ENCODE measurements at places on chromosomes 12 and 14. TPM values are rescaled to one million over a fixed set of nuclear protein-coding genes. Genes with fewer than 3 reads are reported as not detected.

CEBPE gene
- total RNA-seq: 1.8 TPM

HRK gene
- not detected for total RNA-seq

CLEC1B gene
- not detected for total RNA-seq

COX8C gene
- total RNA-seq: not detected

AGAP2 gene
- 71.6 TPM for total RNA-seq

DNA sequence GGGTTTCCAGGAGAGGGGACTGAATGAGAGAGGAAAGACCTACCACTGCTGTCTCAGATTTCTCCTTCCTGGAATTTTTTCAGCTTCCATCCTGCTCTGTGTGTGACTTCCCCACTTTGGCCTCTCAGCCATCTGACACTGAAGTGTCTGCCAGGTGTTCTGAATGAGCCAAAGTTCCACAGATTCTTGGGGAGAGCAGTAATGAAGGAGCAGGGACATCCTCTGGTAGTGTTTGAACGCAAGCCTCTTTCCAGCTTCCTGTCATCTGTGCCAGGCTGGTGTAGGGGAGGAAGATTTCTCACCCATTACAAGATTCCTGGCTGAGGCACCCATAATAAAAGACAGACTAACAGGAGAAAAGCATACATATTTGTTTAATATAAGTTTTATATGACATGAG, 141.7 kb upstream of the NRXN3 start:
- no peak for DNase-seq

GRCh38 chr12:119354172-119354571, 19.6 kb downstream of the CCDC60 start:
- DNase-seq: no peak

DNA sequence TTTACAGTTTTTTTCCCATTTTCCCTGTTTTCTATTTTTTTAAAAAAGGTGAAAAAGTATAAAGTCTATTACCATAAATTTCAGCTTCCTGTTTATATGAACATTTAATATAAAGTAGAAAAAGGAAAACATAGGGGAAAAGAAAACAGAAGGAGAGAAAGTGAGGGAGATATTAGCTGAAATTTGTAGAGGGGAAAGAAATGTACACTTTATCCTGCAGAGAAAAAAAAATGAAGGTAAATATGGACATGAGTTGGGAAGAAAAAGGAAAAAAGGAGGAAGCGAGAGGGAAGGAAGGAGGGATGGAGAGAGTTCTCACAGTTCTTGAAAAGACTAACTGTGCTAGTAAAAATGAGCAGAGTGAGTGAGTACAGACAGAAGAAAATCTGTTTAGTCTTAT, 91.6 kb upstream of the BTG1 start:
- no peak for DNase-seq

DNA sequence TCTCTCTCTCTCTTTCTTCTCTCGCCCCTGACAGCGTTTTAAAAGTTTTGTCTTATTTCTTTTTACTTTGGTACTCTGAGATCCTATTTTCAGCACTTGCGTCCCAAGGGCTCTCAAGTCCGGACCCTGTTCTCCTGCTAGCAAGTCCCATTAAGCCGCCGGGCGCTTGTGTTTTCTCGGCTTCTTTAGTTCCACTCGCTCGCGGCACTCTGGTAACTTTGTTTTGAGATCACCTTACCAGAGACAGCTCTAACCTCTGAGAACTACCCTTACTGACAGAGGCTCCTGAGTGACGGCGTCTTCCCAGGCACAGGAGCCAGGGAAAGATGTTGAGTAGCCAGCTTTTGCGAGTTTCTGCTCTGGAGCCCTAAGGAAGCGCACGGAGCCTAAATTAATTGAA, 2.7 kb upstream of the MYF5 start:
- no peak for DNase-seq

- DNase-seq: no peak
These were observed 7.4 kb upstream of the MYH7 start for GRCh38 chr14:23442721-23443356.

DNA sequence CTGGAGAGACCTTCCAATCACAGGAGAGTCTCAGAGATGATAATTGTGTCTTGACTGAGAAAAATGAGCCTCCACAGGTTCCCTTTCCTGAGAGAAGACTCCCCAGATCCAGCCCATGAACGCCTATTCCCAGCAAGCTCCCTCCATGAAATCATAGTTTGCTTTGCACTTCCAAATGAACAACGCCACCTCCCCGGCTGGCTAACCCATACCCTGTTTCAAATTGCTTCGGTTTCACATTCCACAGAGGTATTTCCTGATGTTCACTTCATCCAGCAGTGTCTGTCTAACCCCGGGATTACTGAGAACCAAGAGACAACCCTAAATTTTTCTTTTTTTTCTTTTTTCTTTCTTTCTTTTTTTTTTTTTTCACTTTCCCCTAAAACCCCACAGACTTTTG, 124.1 kb upstream of the RFLNA start:
- no peak for DNase-seq

DNA sequence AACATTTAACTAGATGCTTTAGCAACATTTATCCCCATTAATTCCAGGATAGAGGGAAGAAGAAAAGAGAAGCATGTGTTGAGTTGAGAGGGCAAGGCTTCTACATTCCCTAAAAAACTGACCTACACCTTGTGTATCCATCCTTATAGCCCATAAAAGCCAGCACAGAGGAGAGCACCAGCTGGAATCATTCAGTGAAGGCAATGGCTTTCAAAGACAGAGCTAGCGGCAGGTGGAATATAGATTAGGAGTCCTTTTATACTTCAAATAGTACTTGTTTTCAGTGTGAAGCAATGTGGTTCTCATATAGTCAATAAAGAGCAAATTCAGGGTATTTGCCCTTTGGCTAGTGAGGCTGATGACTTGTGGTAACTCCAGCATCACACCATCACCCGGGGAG, 94.4 kb downstream of the TBC1D30 start:
- DNase-seq: no peak

GRCh38 chr12:52206304-52207040, 14.7 kb upstream of the KRT80 start:
- DNase-seq: peak; percentile 18

GRCh38 chr14:40003773-40004172, 571.5 kb upstream of the FBXO33 start:
- DNase-seq: no peak

DNA sequence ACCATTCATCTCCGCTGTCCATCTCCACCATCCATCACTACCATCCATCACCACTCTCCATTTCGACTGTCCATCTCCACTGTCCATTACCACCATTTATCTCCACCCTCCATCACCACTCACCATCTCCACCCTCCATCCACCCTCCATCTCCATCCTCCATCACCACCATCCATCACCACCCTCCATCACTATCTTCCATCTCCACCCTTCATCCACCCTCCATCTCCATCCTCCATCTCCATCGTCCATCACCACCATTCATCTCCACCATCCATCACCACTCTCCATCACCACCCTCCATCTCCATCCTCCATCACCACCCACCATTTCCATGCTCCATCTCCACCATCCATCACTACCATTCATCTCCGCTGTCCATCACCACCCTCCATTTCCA, 5.2 kb upstream of the CEP170B start:
- no peak for DNase-seq

DNA sequence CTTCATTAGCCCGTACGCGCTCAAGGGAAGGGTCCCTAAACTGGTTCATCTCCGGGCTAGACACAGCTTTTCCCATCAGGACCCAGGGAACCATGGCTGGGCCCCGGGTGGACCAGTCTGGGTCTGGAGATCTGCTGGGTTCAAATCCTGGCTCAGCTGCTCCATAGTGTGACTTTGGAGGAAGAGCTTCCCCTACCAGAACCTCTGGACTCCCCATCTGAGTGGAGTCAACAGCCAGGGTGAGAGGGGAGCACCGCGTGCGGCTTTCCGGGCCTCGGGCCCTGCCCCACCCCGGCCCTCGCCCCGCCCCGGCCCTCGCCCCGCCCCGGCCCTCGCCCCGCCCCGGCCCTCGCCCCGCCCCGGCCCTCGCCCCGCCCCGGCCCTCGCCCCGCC, 41.2 kb downstream of the BEGAIN start:
- DNase-seq: peak; percentile 61

- peak; percentile 31 for DNase-seq
These were observed at the start of gene NOVA1 for GRCh38 chr14:26597589-26598080. Gene NOVA1 (minus strand): TSS chr14:26598033. CDS start chr14:26597436, 597 bp downstream.

GRCh38 chr12:48990552-48990951, 8.6 kb downstream of the DDN start:
- DNase-seq: no peak

DNA sequence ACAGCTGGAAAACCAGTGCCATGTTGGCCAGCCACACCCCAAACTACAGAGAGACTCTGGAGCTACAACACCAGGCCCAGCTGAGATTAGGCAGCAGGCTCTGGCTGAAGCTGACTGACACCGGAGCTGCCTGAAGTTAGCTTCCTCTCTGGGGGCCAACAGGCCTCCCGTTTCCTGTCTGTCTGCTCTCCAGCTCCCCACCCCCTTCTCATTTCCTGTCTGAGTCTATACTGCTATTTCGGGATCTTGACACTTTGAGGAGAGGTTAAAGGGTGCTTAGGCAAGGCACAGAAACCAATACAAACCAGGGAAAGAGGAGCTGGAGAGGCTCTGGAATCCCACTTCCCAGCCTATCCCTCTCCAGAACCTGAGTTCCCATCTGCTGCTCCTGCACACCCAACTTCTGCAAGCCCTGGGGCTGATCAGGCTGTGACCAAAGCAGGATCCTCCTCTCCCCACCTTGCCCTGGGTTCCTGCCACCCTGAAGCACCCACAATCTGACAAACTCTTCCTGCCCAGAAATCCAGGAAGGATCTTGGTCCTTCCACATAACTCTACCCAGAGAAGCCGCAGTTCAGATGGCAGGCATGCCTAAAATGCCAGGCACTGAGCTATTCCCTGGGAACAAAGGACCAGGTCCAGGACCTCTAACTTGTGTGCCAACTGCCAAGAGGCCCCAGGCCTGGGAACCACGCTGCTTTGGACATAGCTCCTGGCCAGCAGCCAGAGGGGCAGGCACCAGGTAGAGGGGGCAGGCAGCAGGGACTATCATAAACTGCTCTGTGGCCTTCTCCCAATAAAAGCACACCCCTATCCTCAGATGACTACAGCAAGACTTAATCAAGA, 39.9 kb downstream of the PRPF40B start:
- DNase-seq: peak; percentile 65

- no peak for DNase-seq
These were observed 47.7 kb upstream of the PTPRO start for GRCh38 chr12:15274561-15274967.

DNA sequence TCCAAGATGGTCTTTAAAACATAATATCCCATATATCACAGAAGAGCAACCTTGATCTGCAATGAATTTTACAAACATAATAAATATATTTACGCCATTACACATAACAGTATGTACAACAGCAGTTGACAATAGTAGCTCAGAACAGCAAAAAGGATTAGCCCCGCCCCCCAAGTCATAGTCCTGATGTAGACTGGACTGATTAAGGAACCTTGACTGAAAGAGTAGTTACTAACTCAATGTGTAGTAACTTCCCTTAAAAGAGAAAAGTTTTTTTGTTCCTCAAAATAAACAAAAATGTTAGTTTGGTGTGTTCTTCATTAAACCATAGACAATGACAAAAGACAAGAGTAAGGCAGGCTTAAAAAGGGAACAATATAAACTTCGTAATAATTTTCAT, 44.5 kb downstream of the GTF2A1 start:
- no peak for DNase-seq

DNA sequence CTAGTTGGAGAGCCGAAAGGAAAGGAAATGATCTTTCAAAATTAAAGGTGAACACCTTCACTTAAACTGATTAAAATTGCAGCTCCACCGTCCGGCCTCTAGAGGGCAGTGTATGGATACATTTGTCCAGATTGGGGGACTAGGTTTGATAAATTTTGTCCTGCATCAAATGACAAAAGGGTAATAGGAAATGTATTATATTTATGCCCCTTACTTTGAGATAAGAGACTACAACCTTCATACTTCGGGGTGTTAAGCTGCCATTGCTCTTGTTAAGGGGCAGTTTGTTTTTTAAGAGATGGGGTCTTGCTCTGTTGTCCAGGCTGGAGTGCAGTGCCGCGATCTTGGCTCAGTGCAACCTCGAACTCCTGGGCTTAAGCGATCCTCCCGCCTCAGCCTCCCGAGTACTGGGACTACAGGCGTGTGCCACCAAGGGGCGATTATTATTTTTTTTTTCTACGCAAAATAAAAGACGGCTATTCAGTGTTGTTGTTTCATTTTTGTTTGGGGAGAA, 818 bp upstream of the SUOX start:
- no peak for DNase-seq

DNA sequence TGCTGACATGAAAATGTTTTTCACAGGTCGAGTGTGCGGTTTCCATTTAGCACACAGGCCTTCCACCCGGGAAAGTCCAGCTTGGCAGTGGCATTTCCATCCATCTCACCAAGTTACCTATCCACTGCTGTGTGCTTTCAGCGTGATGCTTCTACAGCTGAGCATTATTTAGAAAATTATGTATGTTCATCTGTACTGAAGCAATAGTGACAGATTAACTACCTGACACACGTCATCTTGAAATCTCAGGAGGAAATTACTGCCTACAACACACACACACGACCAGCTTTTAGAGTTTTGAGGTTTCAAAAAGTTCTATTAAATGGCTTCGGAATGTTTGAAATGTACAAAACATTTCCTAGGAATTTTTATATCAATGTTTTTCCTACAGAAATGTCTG, 39.4 kb downstream of the IFNG-AS1 start:
- DNase-seq: no peak

- DNase-seq: no peak
These were observed 226.8 kb upstream of the HMGA2 start for GRCh38 chr12:65597527-65597926.

DNA sequence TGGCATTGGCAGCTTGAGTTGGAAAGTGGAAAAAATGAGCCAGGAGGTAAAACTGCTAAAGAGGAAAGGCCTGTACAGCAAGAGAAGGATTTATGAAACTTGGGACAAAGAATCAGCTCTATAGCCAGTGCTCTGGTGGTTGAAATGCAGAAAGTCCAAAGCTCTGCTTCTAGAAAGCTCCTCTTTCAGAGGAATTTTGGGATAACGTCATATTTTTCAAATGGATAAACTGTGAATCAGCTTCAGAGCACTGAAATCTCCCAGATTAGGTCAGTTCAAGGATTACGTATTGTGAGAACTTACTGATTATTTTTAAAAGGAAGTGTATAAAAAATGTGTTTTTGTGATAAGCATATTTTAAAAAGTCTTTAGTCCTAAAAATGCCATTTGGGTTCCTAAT, 203.1 kb upstream of the CNOT2 start:
- DNase-seq: no peak

GRCh38 chr12:51977320-51977753, 25.8 kb downstream of the ACVR1B start:
- DNase-seq: no peak

GRCh38 chr14:65243766-65244442, 141.6 kb upstream of the MAX start:
- peak; percentile 44 for DNase-seq

DNA sequence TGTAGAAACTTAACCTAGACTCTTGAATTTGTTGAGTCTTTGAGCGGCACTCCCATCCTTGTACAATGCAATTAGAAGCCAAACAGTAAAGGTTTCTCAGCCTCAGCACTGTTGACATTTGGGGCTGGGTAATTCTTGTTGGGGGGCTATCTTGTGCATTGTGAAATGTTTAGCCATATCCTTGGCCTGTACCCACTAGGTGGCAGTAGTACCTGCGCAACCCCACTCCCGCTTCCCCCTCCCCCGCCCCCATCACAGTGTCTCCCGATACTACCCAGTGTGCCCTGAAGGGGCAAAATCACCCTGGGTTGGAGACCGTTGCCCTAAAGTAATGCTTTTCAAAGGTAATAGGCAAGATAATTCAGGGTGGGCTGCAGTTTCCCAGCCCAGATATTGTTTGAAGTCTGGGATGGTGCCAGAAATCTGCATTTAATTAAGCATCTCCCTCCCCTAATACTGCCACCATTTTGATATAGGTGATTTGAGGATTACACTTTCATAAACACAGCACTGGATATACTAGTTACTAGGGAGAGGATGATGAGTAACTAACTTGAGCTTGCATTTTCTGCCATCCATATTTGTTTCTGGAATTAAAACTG, 1.8 kb downstream of the COX6A1 start:
- peak; percentile 46 for DNase-seq

Data from activated naive CD8-positive, alpha-beta T cell treated with anti-CD3 and anti-CD28 coated beads, Interleukin-2, amount 10 ng/mL, durations not matched to agents 7 days and 5 days (primary cell).